ENCODE measurements at places on chromosomes 4 and X.

DNA sequence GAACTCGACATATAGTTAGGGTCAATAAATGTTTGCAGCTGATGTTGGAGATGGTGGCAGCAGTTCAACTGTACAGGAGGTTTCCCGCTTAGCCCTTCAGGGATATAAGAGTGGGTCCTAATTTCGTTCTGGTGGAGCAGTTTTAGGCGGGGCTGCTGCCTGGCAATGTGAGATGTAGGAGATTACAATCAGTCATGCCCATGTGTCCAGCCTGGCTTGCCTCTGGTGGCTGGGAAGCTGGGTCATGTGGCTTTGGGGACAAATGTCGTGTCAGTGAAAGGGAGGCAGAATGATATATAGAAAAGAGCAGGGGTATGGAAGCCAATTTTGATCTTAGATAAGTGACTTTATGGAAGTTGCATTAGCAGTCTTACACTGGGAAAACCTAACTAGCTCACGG, 129.4 kb downstream of the CLCN4 start:
- no peak for DNase-seq

DNA sequence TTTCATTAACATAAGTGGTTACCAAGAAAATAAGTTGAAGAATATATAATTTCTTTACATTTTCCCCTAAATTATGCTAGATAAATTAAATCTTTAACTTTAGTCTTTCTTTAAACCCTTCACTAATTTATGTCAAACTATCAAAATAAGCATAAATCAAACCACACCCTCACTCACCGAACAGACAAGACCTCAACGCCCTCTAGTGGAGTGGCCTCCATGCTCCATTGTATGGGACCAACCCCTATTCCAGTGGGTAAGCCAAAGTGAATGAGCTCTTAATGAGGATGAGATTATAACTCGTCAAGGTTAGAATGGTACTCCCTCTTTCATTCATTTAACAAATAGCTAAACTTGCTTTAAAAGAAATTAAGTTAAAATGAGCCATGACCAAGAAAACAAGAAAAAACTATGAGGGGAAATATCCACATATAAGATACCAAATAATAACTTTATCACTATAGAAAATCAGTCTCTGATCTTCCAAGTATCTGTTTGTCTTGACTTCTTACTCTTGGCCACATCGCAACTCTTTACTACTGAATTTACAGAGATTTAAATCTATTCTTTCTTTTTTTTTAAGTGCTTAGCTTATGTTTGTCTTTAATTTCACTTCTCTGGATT, 15.6 kb upstream of the BBS12 start:
- DNase-seq = peak; percentile 45

DNA sequence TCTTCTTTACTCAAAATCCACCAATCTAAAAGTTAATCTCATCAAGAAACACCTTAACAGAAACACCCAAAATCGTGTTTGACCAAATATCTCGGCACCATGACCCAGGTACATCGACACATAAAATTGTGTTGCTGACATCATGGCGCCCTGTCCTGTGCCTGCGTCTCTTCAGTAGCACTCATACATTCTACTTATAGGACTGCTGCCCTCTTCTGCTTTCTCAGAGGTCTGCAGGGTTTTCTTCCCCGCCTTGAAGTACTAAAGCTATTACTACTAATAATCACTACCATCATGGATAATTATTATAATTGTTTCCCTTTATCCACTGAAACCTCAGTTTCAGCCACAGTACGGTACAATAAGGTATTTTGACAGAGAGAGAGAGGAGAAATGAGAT, 1403.1 kb upstream of the TENM3 start:
- no peak for DNase-seq

- DNase-seq = peak; percentile 40
These were observed 28.2 kb upstream of the PGK1 start for GRCh38 chrX:78075787-78076389.

DNA sequence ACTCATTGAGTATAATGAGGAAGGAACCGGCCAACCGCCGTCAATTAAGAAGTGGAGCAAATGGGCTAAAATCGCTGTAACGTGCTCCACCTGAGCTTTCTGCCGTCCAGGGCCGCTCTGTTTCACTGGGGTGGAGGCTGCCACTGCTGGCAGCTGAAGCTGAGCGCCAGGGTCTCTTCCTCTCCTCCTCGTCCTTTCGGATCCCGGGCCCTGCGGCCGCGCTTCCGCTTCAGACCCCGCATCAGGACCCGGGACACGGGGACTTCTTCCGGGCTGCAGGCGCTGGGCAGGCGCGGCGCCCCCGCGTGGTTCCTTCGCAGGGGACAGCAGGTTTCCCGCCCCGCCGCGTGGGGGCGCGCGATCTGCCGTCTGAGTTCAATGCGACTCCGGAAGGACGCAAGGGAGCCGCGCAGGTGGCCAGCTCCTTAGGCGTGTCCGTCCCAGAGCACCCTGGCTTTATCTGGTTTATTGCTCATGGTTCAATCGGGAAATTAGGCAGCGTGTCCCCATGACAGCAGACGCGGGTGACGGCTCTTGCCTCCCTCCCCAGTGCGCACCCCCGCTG, 519.8 kb downstream of the TRIML1 start:
- no peak for DNase-seq

GRCh38 chr4:113825272-113825671, 63.7 kb upstream of the CAMK2D start:
- DNase-seq = no peak

- no peak for DNase-seq
These were observed 21.9 kb downstream of the POU3F4 start for GRCh38 chrX:83529950-83530349.

- no peak for DNase-seq
These were observed 303.5 kb upstream of the GATB start for GRCh38 chr4:152064282-152064681.

- no peak for DNase-seq
These were observed 63.1 kb upstream of the LSM6 start for GRCh38 chr4:146112389-146112788.

GRCh38 chrX:150765782-150766350, 72.7 kb downstream of the MTMR1 start:
- no peak for DNase-seq

DNA sequence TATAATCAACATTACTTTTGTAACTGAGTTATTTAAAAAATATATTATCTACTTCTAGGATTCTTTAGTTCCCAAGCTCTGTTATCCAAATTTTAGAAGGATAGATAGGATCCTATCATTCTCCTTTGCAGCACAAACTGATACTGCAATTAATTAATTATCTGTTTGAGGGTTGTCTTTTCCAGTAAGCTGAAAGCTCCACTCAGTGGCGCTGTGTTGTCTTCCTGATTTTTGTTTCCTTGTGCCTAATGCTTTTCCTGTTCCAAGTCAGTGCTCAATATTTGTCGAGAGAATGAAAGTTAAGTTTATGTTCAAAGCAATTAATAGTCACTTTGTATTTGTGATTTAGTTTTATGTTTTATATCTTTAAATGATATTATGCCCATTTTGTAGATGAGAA, 107.4 kb upstream of the ANK2 start:
- no peak for DNase-seq

DNA sequence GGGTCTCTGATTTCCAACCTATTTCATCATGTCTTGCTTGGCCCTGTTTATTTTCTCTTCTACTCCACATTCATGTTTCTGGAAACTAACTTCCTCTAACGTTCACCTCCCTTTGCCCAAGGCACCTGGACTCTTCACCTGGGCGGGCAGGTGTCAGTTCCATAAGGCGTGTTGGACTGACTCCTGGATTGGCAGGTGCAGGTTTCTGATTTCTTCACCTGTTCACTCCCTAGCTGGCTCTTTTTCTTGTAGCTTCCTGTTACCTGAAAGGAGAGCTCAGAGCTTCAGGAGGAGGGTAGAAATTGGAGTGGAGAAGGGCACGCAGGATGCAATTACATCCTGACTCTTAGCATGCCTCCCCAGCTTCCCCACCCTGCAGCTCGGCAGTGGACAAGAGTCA, 350.8 kb upstream of the KLF3 start:
- DNase-seq = no peak

DNA sequence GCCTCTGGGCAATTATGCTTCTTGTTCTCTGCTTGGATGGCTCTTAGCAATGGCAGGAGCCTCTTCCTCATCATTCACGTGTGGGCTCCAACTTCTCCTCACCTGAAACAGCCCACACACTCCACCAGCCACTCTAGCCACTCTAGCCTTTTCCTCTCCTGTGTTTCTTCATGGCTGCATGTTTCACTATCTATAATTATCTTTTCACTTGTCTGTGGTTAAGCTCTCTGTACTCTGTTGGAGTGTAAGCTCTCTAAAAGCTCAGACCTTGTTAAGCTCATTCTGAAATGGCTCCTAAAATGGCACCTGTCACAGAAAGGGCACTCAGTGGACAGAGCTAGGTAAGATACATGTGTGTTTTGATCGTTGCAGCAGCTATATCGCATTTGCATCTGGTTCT, 80.0 kb downstream of the SH3KBP1 start:
- no peak for DNase-seq

Measured in stimulated activated naive CD8-positive, alpha-beta T cell treated with anti-CD3 and anti-CD28 coated beads, Interleukin-15, amount 100 ng/mL, for 72 hours (primary cell).